Lung microvascular endothelial cell (primary cell): ENCODE measurements at places on chromosomes 4 and X. TPM values are rescaled to one million over a fixed set of nuclear protein-coding genes. Genes with fewer than 3 reads are reported as not detected.

ZNF157 gene
- total RNA-seq, result not detected in 2 replicates

GRCh38 chrX:107484002-107484726 is 34.7 kb downstream of the FRMPD3 start:
- DNase-seq, result no peak

- DNase-seq, result no peak
These were observed 15.0 kb upstream of the UNC5C start for GRCh38 chr4:95563638-95564337.

CT45A1 gene
- not detected in 2 replicates for total RNA-seq

DNA sequence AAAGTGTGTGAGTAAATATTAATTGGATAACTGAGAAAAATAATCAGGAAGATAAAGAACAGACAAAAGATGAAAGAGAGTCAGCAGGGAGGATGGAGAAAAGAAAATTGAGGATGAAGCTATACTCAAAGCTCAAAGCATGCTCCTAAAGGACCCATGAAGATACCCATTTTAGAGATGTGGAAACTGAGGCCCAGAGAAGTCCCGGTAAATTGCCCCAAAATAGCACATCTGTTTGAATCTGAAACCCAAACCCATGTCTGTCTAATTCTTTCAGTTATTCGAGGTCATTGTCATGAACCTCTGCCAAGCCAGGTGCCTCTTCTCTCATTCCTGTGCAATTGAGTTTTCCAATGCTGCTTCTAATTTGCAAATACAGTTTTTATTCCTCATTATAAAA is 29.6 kb upstream of the MSX1 start:
- DNase-seq, result no peak

GRIPAP1 gene
- total RNA-seq, result 12.4 and 19.6 TPM in 2 replicates
